ENCODE measurements at places on chromosomes 7 and 10.

- no peak for DNase-seq
Measured at GRCh38 chr10:66671562-66671961, 254.3 kb upstream of the LRRTM3 start.

DNA sequence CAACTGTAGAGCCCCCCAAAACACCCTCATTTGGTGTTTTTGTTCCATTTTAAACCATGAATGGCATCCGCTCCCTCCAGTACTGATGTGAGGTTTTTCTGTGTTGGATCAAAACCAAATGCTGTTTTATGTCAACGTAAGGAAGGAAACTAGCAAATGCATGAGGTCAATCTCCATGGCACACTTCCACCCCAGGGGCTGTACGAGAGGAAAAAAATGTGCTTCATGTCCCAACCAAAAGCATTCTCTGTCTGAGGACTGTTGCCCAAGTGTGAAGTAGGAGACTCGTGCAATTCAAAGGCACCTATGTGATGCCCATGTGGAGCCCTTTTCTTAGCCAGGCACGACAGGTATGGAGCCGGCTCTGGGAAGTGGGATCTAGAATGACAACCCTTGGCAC lies 180.3 kb upstream of the MKI67 start:
- no peak for DNase-seq

GRCh38 chr10:44864051-44864450 lies 47.1 kb upstream of the TMEM72 start:
- DNase-seq: peak; percentile 96

GRCh38 chr10:22986771-22987542 lies 59.1 kb downstream of the ARMC3 start:
- DNase-seq: peak; percentile 65

DNA sequence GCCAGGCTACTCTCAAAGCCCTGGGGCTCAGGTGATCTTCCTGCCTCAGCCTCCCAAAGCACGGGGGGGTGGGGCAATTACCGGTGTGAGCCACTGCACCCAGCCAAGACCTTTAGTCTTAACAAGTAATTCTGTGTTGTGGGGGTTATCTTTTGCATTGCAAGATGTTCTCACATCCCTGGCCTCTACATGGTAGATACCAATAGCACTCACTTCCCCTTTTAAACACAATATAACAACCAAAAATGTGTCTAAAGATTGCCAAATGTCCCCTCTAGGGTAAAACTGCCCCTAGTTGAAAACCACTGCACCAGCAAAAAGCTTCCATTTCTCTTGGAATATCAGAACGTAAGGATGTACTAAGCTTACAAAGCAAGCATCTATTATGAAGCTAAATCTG lies 225.0 kb downstream of the CTNNA3 start:
- no peak for DNase-seq

DNA sequence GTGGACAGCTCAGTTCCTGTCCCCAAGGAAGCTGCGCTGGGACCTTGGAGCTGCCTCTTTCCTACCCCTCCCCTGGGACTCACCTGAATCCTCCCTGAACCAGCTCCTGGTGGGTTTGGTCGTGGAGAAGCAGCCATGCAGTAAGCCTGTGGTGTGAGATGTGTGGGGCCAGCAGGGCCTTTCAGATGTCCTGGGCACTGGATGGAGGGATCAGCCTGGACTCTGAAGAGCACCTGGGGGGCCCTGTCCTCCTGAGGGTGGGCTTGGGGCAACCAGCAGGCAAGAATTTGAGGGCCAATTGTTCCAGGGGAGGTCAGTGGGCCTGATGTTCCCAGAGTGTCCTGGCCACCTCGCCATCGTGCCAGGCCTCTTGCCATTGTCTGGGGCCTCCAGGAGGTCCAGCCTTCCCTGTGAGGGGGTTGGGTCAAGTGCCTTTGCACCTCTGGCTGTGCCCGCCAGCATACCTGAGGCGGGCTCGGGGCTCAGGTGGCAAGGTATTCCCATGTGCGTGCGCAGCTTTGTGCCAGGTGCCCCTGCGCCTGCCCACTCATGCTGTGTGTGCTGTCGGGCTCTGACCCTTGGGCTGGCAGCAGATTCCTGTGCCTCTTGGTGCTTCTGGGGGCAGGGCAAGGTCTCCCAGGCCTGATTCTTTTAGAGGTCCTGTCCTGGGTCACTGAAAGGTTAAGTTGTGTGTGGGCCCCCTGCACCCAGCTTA lies 7.3 kb downstream of the TRIM8 start:
- no peak for DNase-seq

DNA sequence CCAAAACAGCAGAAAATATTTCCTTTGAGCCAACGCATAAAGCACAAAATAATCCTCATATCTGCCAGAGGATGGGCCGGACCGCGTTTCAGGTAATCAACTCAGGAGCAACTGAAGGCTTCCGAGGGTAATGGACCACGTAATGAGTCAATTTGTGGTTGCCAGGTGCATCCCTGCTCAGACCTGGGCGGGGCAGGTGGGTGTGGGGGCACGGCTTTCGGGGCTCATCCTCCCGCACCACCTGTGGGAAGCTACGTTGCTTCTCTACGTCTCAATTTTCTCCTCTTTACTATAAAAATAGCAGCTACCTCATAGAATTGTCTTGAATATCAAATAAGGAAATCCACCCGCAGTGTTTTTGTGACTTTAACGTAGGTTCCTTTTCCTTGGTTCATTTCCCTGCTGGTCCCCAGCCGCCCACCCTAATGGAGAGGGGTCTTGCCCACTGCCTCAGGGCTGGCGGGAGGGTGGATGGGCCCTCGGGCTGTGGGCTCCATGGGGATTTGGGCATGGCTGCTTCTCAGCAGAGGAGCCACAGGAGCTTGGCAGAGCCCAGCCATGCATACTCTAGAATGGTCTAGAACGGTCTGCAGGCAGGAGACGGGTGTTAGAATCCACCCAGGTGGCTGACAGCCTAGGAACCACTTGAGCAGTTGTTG lies 324.7 kb downstream of the ADARB2 start:
- DNase-seq: no peak

- DNase-seq: peak; percentile 88
Measured at GRCh38 chr7:105653441-105654005, 72.2 kb upstream of the EFCAB10 start.

DNA sequence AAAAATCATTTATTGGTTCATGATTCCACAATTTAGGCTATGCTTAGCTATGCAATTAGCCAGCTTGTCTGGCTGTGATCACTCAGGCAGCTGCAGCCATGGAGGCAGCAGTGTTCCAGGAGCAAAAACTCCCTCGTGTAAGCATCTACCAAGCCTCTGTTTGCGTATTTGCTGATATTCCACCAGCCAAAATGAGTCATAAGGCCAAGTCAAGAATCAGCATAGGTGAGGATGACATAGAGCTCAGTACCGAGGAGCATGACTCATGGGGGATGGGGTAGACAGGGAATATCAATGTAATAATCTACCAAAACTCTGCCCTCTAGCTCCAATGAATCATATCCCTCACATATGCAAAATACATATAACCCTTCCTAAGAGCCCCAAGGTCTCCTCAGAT lies 63.3 kb downstream of the IMMP2L start:
- peak; percentile 86 for DNase-seq

DNA sequence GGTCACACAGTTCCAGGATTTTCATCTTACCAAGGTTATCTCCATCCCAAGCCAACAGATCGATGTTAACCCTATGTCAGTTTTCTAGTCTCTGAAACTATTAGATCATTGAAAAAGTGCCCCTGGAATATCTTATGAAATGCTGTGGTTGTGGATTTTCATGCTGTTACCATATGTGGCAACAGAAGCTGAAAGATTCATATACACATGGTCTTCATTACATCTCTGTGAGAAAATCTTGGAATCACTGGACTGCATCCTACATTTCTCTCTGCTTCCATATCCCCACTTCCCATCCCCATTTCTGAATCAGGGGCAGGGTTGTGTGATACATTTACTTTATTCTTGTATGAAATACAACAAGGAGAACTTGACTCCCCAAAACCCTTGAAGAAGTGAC lies 146.1 kb downstream of the SLC16A9 start:
- DNase-seq: no peak

GRCh38 chr7:117750612-117751563 lies 122.4 kb downstream of the CTTNBP2 start:
- peak; percentile 79 for DNase-seq

- peak; percentile 44 for DNase-seq
Measured at GRCh38 chr7:132614428-132615318, 38.4 kb upstream of the PLXNA4 start.

GRCh38 chr10:12639996-12640944 lies 290.9 kb downstream of the CAMK1D start:
- no peak for DNase-seq

DNA sequence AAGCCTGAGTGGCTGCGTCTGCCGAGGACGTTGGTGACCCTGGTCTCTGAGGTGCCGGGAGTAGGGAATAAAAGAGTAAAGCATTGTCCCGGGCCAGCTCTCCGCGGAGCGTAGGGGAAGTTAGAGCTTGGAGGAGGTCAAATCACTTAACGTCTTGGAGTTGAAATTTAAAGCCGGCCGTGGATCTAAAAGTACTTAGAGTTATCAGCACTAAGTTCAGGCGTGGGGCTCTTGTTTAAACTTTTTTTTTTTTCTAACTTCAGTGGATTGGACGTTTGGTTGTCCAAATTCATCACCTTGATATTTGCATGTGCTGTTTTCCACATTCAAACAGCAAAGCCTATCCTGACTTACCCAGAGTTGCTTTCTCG lies 700 bp downstream of the NIPSNAP2 start:
- DNase-seq: no peak

DNA sequence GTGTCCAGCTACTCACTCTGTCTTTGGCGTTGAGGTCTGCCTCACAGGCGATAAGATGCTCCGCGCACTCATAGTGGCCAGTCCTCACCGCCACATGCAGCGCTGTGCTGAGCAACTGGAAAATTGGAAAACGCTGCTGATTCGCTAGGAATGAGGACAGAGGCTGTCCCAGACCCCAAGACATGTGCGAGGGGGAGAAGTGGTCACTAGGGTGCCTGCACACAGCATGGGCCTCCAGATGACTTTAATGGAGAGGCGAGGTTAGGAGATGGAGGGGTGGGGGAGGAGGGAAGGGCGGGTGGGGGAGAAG lies 5.2 kb downstream of the ANKRD1 start:
- no peak for DNase-seq

GRCh38 chr7:21773326-21773725 lies 172.4 kb downstream of the CDCA7L start:
- DNase-seq: no peak
